ENCODE measurements at places on chromosomes 12 and 14.

- no peak for DNase-seq
These were observed 490 bp downstream of the RILPL1 start for GRCh38 chr12:123532808-123533649.

GRCh38 chr12:1644534-1645438 lies 15.8 kb downstream of the WNT5B start:
- DNase-seq: peak; percentile 96

- no peak for DNase-seq
These were observed 377.9 kb downstream of the GALC start for GRCh38 chr14:87615047-87615446.

GRCh38 chr14:97267509-97267908 lies 470.3 kb downstream of the VRK1 start:
- no peak for DNase-seq

GRCh38 chr12:96246926-96247505 lies 52.8 kb downstream of the ELK3 start:
- DNase-seq: no peak

All from NCI-H1694 treated with DMSO at 0.1 percent for 48 hours (cell line).